ENCODE measurements at places on chromosomes 2 and 18.

- no peak for DNase-seq
These were observed 294.4 kb upstream of the EPC2 start for GRCh38 chr2:148350199-148350598.

DNA sequence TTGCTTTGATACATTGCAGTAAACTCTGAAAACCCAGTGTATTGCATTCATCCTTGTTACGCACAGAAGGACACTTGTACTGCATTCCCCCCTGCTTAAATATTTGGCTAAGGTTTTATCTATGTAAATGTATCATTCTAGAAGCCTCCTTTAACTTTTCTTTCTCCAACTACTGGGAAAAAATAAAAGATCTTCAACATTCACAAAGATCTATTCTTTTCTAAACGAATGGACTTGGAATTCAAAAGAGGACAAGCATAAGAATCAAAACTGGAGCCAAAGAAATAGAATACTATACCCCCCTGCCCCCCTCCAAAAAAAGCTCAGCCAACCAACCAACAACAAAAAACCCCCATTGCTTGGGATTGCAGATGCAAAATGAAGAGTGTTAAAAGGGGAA lies 136.9 kb downstream of the EPHA4 start:
- DNase-seq, result no peak

GRCh38 chr2:153717060-153717459 lies 154.7 kb upstream of the GALNT13 start:
- no peak for DNase-seq

GRCh38 chr2:18630101-18630500 lies 40.7 kb upstream of the NT5C1B start:
- DNase-seq, result no peak

DNA sequence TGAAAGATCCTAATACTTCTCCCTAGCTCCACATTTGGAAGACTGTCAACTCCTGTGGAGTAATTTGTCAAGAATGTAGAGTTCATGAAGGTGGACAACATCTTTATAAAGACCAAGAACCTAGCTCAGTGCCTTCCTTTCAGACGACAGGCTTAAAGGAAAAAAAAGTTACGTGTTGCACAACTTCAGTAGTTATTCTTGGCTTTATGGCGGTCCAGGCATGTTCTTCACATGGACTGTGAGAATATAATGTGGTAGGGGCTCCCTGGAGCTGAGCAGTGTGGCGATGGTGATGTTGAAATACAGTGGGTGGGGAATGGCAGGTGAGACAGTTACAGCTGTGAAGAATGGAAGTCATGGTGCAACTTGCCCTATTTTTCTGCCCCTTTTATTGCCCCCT lies 3.9 kb downstream of the TAF1B start:
- no peak for DNase-seq

GRCh38 chr2:197284956-197285355 lies 25.6 kb downstream of the ANKRD44 start:
- DNase-seq, result no peak

GRCh38 chr2:171547256-171547655 lies 25.0 kb downstream of the CYBRD1 start:
- no peak for DNase-seq

DNA sequence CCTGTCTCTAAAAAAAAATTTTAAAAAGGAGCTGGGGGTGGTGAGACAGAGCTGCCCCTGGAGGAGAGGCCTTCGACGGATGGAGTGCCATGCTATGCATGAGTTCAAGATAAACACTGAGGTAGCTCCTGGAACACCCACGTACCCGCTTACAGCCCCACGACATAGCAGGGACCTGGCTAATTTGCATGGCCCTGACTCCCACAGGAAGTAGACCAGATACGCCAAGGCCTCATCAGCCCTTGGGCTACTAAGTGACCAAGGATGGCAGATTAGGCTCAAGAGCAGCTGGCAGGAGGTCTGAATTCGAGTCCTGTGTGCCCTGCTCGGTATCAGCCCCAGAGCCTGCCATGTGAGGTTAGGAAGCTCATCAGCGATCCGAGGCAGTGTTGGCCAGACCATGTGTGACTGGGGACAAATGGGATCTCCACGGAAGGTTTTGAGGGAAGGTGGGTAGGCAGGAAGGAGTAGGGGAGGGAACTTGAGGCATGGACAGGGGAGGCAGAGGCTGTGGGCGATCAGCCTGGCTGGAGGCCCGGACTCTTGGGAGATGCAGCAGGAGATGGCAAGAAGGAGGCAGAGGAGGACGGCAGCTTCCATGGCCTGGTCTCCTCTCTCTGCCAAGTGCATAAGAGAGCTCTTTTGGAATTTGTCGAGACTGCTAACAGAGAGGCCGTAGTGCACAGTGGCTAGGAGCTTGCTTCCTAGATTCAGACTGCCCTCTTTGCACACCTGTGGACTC lies 218.3 kb downstream of the GLI2 start:
- DNase-seq, result no peak

DNA sequence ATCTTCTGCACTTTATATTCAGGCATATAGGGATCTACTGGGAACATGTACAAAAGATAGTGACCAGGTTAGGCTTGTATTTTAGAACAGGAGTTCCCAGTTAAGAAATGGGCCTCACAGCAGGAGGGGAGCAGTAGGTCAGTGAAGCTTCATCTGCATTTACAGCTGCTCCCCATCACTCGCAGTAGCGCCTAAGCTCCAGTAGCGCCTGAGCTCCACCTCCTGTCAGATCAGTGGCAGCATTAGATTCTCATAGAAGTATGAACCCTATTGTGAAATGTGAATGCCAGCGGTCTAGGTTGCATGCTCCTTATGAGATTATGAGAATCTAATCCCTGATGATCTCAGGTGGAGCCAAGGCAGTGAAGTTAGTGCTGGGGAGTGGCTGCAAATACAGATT lies 224.4 kb upstream of the CYRIA start:
- DNase-seq, result no peak

DNA sequence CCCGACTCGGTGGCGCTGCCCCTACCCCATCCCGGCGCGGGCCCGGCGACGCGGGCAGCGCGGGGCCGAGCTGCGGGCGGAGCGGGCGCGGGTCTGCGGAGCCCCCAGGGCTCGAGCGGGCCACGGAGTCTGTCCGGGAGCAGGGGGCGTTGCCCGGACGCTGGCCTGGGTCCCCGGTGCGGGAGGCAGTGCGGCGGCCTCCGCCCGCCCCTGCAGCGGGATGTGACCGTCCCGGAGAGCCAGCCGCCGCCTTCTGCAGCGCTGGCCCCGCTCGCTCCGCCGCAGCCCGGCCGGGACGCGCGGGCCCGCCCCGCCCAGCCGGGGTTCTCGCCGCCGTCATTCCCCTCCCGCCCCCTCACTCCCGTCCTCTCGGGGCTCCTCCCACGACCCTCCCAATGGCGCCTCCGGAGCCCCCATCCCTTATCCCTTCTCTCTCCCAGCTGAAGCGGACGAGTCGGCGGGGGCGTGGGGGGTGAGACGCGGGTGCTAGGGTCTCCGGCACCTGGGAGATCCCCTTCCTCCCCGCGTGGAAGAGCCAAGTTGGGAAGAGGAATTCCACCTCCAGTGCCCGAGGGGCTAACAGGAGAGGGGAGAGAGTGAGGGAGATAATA lies at the start of gene FNDC4:
Gene FNDC4 (minus strand): TSS at position 257 of the 611 bp plus-strand sequence. CDS start 521 bp downstream, outside the sequence.
- DNase-seq, result no peak

- DNase-seq, result no peak
These were observed 312.3 kb upstream of the PIK3C3 start for GRCh38 chr18:41642756-41643155.

- DNase-seq, result no peak
These were observed 35.5 kb downstream of the IL1R2 start for GRCh38 chr2:102027036-102027980.

DNA sequence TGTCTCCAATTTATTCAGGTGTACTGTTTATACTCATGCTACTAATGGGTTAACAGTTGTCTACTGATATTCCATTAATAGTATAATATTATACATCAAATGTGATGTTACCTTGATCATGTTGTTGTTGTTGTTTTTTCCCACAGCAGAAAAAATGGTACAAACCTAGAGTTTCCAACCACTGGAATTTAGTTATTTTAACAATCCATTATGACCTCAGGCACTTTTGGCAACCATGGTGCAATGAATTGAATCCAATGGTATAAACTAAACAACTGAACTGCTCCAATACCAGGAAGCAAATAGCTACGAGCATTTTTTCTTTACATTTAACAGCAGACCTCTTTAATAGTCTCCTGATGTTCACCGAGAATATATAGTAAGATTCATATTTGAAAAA lies 31.0 kb upstream of the C2orf66 start:
- DNase-seq, result no peak

GRCh38 chr2:118350621-118351020 lies 262.4 kb downstream of the INSIG2 start:
- no peak for DNase-seq

GRCh38 chr2:45120546-45120945 lies 111.3 kb upstream of the SIX2 start:
- DNase-seq, result no peak

GRCh38 chr18:38241216-38241615 lies 675.6 kb upstream of the CELF4 start:
- DNase-seq, result no peak

DNA sequence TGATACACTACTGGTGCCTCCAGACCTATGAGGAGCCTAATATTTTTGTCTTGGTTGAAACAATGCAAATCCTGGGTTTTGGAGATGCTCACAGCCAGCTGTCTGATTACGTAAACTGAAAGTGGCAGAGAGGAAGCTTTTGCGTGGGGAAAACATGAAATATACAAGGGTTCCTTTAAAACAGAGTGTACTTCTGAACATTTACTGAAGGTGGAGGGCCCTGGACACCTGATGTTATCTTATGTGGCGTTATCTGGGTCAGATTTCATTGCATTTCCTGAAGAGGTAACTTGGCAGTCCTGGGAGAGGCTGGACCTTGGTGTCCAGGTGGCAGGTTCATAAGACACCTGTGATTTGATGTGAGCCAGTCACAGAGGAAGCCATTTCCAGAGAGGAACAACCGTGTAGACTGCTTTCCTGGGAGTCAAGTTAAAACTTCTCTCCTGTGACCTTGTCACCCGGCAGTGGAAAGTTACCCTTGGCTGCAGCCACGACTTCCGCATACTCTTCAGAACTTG lies 105.0 kb downstream of the NEDD4L start:
- no peak for DNase-seq

- no peak for DNase-seq
These were observed 585.7 kb upstream of the FANCL start for GRCh38 chr2:58826795-58827194.
